ENCODE measurements at places on chromosomes 12 and 14. TPM values are rescaled to one million over a fixed set of nuclear protein-coding genes. Genes with fewer than 3 reads are reported as not detected.

The CLEC2B gene
- 23.3 TPM for total RNA-seq

The NGB gene
- total RNA-seq: not detected

The MGST1 gene
- 73.3 TPM for total RNA-seq

The ADCK1 gene
- 7.3 TPM for total RNA-seq

The TAS2R42 gene
- not detected for total RNA-seq

The RNASE9 gene
- not detected for total RNA-seq

The RSRC2 gene
- total RNA-seq: 68.5 TPM

The ERP27 gene
- 1.3 TPM for total RNA-seq

The TROAP gene
- total RNA-seq: 1.1 TPM

The OSBPL8 gene
- 77.8 TPM for total RNA-seq

The IL22 gene
- total RNA-seq: not detected

The SLCO1B1 gene
- not detected for total RNA-seq

The FRMD6 gene
- 44.8 TPM for total RNA-seq

The MYF5 gene
- total RNA-seq: not detected

All from aorta (tissue), 5 donors.